ENCODE measurements at places on chromosomes 16 and 17. TPM values are rescaled to one million over a fixed set of nuclear protein-coding genes. Genes with fewer than 3 reads are reported as not detected.

The KRT28 gene
- not detected for total RNA-seq

The MINK1 gene
- 86.8 TPM for total RNA-seq

The MEFV gene
- total RNA-seq, result not detected

The P2RX1 gene
- not detected for total RNA-seq

The RAB40B gene
- total RNA-seq, result 21.9 TPM

The GNG13 gene
- not detected for total RNA-seq

The HCRT gene
- not detected for total RNA-seq

The KRT15 gene
- 86.8 TPM for total RNA-seq

The PRAC1 gene
- not detected for total RNA-seq

The DLG4 gene
- total RNA-seq, result 4.6 TPM

GRCh38 chr17:55587608-55588139 is 76.4 kb upstream of the SMIM36 start:
- DNase-seq, result no peak

- no peak for DNase-seq
These were observed 14.7 kb downstream of the ANKRD13B start for GRCh38 chr17:29607557-29608195.

- no peak for DNase-seq
These were observed 157.9 kb downstream of the TOX3 start for GRCh38 chr16:52389045-52389444.

DNA sequence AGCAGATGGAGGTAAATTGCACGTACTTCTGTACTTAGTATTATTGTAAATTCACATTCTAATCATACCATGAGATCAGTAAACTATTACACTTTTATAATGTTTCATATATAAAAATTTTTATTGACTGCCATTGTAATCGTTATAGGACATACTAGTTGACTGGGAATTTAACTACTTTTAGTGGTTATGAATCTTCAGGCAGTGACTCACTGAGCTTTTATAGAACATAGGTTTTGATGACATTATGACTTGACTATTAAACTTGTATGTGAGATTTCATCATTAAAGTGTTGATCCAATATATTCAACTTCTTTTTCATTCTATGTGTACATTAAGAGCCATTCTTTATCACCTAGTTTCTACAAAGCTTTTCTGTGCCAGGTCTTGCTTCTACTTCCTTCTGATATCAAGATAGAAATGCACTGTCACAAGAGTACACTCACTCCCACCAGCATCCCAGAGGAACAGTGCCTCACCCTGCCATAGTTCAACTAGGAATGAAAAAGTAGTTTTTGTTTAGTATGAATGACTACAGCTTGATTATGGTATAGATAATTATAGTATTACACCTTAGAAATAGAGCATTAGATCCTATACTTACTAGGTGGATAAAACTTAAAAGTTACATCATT is 142.4 kb upstream of the RBL2 start:
- DNase-seq, result no peak

DNA sequence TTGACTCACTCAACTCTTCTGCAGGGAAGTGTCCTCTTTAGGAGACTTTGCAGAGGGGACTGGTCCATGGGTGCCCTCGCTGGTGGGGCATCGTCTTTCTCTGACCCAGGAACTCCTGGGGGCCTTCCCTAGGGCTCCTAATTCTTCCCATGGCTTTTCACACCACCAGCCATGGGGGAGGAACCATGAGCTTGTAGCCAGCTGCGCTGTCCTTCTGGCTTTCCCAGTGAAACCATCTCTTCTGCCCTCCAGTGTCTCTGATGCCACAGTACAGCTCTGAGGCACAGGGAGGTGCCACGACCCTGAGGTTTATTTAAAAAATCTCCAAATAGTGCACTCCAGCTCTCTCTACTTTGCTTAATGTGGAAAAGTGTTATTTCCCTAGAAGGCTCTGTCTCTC is 78.6 kb downstream of the SDR42E1 start:
- no peak for DNase-seq

DNA sequence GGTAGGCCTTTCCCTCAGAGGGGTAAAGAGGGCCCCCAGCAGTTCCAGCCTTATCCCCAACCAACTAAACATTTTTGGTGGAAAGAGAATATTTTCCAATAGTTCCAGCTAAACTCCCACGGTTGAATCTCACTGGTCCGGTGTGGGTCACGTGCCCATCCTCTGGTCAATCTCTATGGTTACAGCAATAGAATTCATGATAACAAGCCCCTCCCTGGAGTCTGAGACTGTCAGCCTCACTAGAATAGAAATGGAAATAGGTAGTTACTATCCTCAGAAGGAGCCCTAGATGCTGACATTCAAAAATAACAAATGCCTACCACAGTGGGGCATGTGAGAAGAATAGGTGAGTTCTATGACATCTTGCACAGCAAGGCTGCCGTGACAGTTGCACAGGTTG is 37.5 kb upstream of the LITAF start:
- no peak for DNase-seq

- no peak for DNase-seq
These were observed 8.5 kb upstream of the FBXL19 start for GRCh38 chr16:30914830-30915229.

- no peak for DNase-seq
These were observed 38.7 kb upstream of the RHBDL3 start for GRCh38 chr17:32226886-32227285.

DNA sequence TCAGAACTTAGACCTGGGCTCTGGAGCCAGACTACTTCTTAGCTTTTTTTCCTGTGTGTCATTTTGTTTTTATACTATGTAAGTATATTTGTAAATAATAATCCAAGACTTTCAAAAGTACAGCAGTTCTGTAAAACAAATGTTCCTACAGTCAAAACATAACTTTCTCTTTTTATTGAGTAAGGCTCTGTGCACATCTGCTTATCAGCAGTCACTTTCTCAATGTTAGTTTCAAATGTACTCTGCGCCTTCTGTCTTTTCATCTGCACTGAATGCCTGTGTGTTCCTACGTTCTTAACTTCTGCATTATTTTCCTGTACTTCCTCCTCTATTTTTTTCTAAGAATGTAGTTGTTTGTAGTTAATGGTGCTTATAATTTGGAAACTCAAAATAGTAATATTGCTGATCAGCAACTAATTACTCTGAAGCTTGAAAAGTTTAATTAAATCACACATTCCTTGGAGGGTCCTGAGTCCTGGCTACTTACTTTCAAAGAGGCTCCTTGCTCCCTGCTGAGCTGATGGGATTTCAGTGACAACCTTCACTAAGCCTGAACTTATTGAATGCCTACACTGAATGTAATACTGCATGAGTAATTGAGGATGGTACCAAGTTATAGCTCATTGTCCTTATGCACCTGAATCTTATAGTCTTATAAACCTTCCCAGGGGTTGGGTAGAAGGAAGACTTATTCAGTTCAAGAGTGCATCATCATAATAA is 329.9 kb downstream of the KCNJ2 start:
- no peak for DNase-seq

DNA sequence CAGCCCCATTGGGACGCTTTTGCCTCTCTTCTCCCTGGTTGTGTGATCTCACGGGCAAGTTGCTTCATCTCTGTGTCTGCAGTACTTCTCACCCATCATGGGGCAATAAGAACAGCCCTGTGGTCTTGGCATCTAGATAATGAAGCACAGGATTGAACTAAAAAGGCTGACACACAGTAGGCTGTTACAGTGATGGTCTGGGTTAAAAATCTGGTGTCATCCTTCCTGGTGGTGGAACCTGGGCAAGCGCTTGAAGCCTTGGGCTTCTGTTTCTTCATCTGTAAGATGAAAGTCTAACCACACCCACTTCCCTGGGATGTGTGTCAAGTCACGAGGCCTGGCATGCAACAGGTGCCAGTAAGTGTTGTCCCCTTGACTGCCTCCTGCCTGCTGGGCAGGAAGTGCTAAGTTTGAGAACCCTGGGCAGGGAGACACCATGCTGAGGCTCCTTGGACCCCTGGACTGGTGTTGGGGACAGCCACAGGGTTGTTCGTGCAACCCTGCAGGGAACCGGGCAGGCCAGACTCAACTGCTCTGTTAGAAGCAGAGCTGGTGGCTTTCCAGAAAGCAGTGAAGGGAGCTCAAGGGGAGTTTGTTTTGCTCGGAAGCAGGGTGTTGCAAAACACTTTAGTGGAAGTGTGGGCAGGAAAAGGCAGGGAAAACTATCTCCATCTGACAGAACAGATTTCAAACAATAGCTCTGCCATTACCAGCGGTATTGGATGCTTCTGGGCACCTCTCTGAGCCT is 5.9 kb upstream of the MAP2K3 start:
- no peak for DNase-seq

GRCh38 chr17:44105941-44106340 is 17.5 kb downstream of the HDAC5 start:
- DNase-seq, result no peak

DNA sequence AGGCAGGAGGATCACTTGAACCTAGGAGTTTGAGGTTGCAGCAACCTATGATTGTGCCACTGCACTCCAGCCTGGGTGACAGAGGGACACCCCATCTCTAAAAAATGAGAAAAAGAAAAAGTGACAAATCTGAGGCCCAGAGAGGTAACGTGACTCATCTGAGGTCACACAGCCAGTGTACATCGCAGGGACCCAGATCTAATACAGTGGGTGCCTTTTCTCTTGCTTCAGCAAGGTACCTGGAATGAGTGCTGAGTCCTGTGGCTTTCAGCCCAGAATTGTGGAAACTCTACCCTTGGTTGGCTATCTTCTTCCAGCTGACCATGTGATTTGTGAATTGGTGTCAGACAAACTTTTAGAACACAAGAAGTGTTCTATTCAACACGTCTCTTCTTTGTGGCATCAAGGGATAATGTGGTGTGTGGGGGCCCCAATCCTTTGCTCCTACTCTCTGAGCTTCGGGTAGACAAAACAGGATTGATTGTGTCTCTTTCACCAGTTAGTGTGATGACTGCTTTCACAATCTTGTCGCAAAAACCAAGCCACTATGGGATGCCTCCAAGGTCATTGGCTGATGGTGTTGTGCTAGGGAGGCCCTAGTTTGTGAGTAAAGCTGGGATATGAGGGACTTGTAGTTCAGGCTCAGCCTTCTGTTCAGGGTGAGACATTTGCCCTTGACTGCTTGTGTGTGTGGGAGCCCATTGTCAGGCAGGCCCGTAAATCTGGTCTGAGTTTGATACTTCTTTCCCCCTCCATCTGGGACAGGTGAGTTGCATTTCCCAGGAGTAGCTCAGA is 71.0 kb downstream of the MSI2 start:
- DNase-seq, result no peak

- DNase-seq, result no peak
These were observed 2.4 kb downstream of the MAPK7 start for GRCh38 chr17:19380481-19381301.

- DNase-seq, result no peak
These were observed 116.2 kb upstream of the SDK2 start for GRCh38 chr17:73760439-73760758.

DNA sequence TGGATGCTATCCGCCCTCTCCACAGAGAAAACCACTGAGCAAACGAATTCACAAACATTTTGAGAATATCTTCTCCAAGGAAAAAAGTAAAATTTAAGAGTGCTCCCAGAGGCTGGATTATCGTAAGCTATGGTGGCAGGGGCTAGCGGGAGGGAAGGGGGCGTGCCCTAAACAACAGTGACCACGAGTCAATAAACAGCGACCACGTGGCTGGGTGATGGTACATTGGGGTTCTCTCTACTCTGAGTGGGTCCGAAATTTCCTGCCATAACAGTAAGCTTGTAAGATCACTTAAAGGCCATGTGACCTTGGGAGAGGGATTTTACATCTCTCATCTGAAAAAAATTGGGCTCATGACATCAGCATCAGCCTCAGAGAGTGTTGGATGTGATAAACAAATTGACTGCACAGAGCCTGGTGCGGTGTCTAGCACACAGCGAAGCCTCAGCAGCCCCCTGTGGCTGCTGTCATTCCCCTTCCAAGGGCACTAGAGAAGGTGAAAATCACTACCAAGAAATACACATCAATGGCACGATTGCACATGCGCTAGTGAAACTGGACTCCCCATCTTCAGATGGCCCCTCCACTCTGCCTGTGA is 213.2 kb downstream of the XYLT1 start:
- no peak for DNase-seq

- no peak for DNase-seq
These were observed 4.2 kb upstream of the NME1 start for GRCh38 chr17:51149163-51149562.

DNA sequence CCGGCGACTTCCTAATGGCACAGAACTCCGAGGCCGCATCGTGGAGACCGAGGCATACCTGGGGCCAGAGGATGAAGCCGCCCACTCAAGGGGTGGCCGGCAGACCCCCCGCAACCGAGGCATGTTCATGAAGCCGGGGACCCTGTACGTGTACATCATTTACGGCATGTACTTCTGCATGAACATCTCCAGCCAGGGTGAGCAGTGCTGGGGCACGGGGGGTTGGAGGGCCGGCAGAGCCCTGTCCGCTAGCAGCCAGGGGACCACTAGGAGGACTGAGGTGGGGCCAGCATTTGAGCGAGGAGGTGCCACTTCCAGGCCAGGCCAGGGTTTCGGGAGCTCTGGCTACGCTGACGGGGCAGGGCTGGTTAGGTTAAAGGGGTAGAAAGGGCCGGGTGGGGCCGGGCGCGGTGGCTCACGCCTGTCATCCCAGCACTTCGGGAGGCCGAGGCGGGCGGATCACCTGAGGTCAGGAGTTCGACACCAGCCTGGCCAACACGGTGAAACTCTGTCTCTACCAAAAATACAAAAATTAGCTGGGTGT is 5.1 kb downstream of the MPG start:
- DNase-seq, result no peak

- no peak for DNase-seq
These were observed 12.7 kb downstream of the CDK5RAP3 start for GRCh38 chr17:47983492-47984223.

Data from Calu3 (cell line).